ENCODE measurements at places on chromosomes 13 and 19.
A peak's percentile ranks its signal among the peaks of the same experiment; 100 is the strongest.

DNA sequence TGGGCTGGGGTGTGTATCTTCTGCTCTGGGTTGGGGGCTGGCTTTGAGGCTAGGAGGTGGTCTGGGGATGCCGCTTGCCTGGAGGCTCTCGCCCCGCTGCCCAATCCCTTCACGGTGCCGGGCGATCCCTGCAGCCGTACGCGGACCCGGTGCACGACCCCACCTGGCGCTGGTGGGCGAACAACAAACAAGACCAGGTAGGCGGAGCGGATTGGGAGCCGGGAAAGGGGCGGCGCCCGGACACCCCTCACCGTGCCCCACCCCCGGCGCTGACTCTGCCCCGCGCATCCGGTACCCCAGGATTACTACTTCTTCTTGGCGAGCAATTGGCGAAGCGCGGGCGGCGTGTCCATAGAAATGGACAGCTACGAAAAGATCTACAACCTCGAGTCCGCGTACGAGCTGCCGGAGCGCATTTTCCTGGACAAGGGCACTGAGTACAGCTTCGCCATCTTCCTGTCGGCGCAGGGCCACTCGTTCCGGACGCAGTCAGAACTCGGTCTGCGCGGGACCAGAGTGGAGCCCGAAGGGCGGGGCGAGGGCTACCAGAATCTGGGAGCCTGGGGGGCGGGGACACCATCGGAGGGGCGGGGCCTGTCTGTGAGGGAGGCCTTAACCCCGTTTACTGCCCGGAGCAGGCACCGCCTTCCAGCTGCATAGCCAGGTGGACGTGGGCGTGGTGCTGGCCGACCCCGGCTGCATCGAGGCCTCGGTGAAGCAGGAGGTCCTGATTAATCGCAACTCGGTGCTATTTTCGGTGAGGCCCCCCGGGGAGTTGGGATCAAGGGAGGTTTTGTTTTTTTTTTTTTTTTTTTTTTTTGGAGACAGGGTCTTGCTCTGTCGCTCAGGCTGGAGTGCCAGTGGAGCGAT is 12.1 kb upstream of the PSMD8 start:
- peak; percentile 64 for DNase-seq

DNA sequence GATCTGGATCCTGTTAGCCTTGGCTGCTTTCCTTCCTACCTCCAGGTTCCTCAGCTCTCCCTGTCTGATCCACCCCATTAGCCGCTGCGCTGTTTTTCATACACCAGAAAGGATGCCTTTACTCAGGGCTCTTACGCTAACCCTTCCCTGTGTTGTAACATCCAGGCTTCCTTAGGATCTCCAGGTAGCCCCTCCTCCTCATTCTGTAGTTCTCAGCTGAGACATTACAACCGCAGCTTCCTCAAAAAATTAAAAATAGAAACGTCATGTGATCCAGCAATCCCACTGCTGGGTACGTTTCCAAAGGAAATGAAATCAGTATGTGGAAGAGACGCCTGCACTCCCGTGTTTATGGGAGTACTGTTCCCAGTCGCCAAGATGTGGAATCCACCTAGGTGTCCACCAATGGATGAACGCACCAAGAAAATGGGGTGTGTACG is 18.4 kb upstream of the MYADM start:
- DNase-seq, result no peak

DNA sequence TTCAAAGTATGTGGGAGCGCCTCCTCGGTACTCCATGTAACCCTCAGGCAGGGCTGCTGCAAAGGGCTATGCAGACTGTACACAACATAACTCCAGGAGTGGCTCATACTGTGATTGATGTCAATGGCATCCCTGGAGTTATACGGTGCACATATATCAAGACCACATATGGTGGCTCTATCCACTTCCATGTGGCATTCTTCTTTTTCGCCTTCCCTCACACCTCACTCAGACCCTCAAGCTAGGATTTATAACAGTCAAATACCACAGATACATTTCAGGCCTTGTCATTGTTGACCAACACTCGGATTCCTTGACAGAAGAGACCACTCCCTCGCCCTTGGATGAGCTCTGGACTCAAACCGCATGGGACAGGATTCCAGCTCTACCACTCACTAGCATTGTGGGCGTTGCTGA is 11.3 kb upstream of the UBL3 start:
- no peak for DNase-seq

- no peak for DNase-seq
These were observed 204.5 kb downstream of the POU4F1 start for GRCh38 chr13:78398743-78399410.

DNA sequence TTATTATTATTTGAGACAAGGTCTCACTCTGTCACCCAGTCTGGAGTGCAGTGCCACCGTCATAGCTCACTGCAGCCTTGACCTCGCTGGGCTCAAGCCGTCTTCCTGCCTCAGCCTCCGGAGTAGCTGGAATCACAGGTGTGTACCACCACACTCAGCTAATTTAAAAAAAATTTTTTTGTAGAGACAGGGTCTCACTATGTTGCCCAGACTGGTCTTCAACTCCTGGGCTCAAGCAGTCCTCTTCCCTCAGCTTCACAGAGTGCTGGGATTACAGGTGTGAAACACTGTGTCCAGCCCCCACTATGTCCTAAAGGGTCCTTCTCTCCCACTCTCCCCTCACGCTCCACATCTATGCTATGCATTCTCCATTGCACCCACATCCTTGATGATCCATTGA is 9.1 kb upstream of the TLE2 start:
- no peak for DNase-seq

DNA sequence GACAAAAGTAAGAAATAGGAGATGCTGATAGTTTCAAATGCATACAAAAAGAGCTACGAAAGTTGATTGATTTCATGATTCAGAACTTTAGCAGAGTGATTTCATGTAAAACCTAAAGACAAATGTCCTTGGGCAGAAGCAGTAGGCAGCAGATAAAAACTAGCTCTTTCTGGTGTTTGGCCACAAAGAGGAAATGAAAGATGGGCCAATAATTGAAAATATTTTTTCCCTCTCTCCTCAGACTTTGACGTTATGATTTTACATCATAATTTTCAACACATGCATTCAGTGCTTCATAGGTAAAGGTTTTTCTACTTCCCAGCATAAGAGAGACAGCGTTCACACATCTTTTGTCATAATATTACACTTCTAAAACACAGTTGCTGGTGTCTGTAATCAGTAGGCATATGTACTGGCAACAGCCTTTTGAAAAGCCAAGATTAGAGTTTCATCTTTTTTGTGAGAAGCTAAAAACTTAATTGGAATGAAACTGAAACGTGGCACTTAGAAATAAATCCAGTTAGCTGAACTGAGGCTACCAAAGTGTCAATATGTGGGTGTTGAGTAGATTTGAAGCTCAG is 9.3 kb downstream of the SCEL start:
- DNase-seq, result no peak

DNA sequence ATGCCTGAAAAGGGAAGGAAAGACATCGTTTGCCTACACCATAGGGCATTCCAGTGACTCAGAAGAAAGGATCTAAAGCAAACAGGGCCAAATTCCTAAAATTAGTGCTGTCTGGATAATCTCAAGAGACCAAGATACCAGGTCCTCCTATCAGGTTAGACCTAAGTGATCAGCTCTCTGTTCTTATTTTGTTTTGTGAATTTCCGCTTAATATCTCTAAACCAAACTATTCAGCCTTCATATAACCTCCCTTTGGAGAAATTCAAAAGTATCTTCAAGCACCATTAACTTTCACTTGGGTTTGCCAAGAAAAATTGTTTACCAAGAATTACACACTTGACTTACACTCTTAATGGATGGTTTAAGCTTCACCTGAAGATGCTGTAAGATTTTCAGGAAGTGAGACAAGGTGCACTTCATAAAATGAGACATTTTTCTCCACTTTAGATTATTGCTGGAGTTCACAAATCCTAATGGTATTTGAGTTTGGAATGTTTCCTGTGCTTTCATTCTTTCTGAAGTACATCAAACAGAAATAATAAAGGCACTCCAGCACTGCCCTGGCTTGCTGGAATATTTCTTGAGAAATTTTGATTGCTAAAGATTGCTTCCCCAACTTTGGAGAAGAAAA is 376.1 kb downstream of the LMO7 start:
- DNase-seq, result peak; percentile 18

- no peak for DNase-seq
These were observed 31.0 kb upstream of the KATNAL1 start for GRCh38 chr13:30338331-30338851.

GRCh38 chr19:6580313-6580712 is 10.6 kb downstream of the CD70 start:
- no peak for DNase-seq

DNA sequence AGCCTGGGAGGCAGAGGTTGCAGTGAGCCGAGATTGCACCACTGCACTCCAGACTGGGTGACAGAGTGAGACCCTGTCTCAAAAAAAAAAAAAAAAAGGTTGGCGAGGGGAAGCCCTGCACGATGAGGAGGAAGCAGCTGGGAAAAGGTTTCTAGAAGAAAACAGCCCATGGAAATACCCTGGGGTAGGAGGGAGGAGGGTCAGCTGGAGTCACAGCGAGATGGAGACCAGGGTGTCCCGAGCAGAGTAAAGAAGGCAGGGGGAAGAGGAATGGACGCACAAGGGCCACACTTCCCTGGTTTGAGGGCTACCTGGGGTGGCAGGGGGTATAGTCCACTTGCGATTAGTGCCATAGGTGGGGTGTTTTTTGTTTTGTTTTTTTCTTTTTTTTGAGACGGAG is 6.4 kb downstream of the KANK3 start:
- no peak for DNase-seq

DNA sequence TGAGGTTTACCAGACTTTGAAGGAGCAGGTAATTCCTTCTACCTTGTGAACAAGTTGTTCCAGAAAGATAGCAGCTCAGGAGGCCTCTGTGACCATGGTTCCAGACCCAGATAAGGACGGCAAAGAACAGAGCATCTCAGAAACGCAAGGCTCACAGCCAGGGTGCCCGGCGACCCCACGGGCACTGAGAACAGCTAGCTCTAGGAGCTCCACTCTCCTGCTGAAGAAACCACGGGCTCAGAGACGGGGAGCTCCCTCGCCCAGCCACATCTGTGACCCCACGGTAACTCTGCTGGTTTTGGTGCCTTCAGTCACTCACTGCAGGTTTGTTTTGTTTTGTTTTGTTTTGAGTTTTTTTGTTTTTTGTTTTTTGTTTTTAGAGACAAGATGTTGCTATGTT is 16.0 kb upstream of the NCCRP1 start:
- DNase-seq, result no peak

GRCh38 chr19:45417151-45417550 is 6.6 kb downstream of the ERCC1 start:
- no peak for DNase-seq

GRCh38 chr13:42331009-42331408 is 59.1 kb downstream of the AKAP11 start:
- DNase-seq, result no peak

DNA sequence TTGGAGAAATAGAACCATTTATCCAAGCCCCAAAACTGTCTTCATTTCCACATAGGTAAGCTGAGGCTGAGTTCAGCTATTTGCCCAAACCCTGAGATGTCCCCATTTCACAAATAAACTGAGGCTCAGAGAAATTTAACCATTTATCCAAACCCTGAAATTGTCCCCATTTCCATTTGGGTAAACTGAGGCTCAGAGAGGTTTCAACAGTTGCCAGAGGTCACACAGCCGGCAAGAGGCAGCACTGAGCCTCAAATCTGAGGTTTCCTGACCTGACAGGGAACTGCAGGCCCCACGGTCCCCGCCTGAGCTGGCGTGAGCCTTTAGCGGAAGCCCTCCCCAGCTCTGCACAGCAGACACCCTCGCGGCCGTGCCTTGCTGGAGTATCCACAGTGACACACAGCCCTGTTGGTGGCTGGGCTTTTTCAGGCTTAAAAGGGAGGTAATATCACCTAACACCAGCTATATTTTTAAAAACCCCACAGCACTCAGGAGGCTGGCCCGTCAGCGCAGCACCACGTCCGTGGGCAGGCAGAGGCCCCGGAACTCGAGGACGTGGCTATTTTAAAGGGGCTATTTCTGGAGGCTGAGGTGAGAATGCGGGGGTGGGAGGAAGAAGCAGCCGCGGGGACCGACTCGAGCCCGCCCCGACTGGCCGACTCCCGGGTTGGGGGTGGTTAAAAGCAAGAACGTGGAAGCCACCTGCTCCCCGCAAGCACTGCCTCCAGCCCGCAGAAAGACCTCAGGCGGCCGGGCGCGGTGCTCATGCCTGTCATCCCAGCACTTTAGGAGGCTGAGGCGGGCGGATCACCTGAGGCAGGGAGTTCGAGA is 18.5 kb downstream of the PTPRS start:
- no peak for DNase-seq

DNA sequence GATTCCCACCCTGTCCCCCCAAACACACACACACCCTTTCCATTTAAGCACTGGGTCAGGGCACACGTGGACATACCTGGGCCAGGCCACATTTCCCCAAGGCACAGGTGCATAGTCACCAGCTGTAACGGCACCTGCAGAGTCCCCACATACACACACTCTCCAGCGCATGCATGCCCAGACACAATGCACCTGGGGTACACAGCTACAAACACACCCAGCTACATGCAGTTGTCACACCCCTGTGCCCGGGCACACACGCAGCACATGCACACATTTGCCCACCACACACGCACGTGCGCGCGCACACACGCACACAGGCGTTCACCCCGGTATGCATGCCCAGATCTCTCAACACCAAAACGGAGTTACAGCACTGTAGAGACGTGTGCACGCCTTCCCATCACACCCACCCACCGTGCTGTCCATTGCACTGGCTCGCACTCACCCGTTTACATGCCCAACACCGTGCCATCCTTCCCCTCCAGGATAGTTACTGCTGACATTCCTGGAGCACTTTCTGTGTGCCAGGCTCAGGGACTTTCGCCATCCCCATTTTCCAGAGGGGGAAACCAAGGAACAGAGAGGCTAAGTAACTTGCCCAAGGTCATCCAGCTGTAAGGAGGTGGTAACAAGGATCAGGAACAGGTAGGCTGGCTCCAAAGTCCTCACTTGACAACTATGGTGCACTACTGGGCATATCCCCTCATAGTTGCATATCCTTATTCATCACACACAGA is 749 bp upstream of the SHANK1 start:
- no peak for DNase-seq

DNA sequence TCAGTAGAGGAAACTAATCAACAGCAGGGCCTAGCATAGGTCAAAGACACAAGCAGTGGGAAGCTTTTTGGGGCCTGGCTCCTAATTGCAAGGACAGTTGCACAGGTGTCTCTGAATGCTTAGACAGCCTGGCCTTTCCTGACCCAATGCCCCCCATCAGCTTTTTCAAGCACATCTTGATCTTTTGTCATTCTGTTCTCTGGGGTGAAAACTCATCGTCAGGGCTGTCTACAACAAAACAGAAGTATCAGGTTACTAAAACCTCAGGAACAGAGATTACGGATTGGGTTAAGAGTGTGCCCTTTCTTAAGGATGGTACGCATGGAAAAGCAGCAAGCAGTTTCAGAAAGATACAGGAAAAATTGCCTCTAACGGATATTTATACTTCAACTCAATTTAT is 8.3 kb upstream of the ZNF254 start:
- DNase-seq, result no peak

GRCh38 chr13:50244713-50245574 is 229.7 kb downstream of the KCNRG start:
- DNase-seq, result no peak

DNA sequence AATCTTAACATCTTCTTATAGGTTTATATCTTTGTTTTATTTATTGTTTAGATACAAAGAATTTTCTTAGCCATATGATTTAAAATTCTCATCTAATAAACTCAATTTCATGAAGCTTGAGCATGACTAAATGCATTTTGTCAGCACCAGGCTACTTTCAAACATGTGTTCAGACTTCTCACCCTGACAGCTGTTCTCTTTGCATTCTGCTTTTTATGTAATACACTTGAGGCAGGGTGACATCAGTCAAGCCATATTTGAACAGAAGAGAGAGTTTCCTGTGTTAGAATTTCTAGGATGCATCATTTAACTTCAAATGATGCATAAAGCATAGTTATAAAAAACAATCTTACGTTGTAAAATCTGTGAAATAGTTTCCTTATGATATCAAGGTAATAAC is 1295.1 kb upstream of the PCDH20 start:
- DNase-seq, result no peak
